H7 (cell line): ENCODE measurements at places on chromosomes 12 and 14. TPM values are rescaled to one million over a fixed set of nuclear protein-coding genes. Genes with fewer than 3 reads are reported as not detected.

The RPL41 gene
- total RNA-seq = 3,839 and 4,060 TPM in 2 replicates

The MYL2 gene
- total RNA-seq = not detected in 2 replicates

The POTEM gene
- not detected in 2 replicates for total RNA-seq

The SOX5 gene
- 3.3 and 3.8 TPM in 2 replicates for total RNA-seq

The AICDA gene
- total RNA-seq = not detected in 2 replicates

The MLXIP gene
- 29.7 and 49.8 TPM in 2 replicates for total RNA-seq

The KITLG gene
- 5.8 and 7.2 TPM in 2 replicates for total RNA-seq

The SOAT2 gene
- total RNA-seq = not detected in 2 replicates

The ZFP36L1 gene
- 47.8 and 73.1 TPM in 2 replicates for total RNA-seq

The CD9 gene
- 266 and 274 TPM in 2 replicates for total RNA-seq

The BIN2 gene
- total RNA-seq = 0.14 TPM in 1 of 2 replicates, not detected in the other

The ADAM21 gene
- 0.03 TPM in 1 of 2 replicates, not detected in the other for total RNA-seq

The KCNMB4 gene
- 22.2 and 24.0 TPM in 2 replicates for total RNA-seq

The NPAS3 gene
- 2.5 and 4.3 TPM in 2 replicates for total RNA-seq

The DPF3 gene
- 0.55 and 0.59 TPM in 2 replicates for total RNA-seq

The SAMD4A gene
- 7.6 and 8.5 TPM in 2 replicates for total RNA-seq

The INHBC gene
- total RNA-seq = not detected in 2 replicates

The AQP2 gene
- total RNA-seq = not detected in 2 replicates

The HOXC12 gene
- not detected in 2 replicates for total RNA-seq

The MAP3K9 gene
- total RNA-seq = 12.6 TPM in 2 replicates

The PLEKHH1 gene
- 16.5 and 22.2 TPM in 2 replicates for total RNA-seq

The COQ5 gene
- total RNA-seq = 56.8 and 78.3 TPM in 2 replicates

The KCNC2 gene
- total RNA-seq = not detected in 2 replicates

The MAP1LC3B2 gene
- total RNA-seq = 2.8 TPM in 1 of 2 replicates, not detected in the other

The AMHR2 gene
- total RNA-seq = 0.52 and 1.6 TPM in 2 replicates

The PDE3A gene
- 0.22 and 0.24 TPM in 2 replicates for total RNA-seq

The TMEM229B gene
- 0.07 and 0.69 TPM in 2 replicates for total RNA-seq

The METTL17 gene
- total RNA-seq = 109 and 131 TPM in 2 replicates

The PCED1B gene
- total RNA-seq = 4.8 and 5.8 TPM in 2 replicates

The GLI1 gene
- total RNA-seq = 9.7 and 13.1 TPM in 2 replicates

The DLGAP5 gene
- total RNA-seq = 102 and 147 TPM in 2 replicates

The ACVRL1 gene
- total RNA-seq = 0.07 and 0.33 TPM in 2 replicates

The ARHGAP5 gene
- total RNA-seq = 33.3 and 53.0 TPM in 2 replicates

The LAG3 gene
- total RNA-seq = 0.35 and 2.0 TPM in 2 replicates

The KIF26A gene
- 59.2 and 61.0 TPM in 2 replicates for total RNA-seq

The SLC7A8 gene
- total RNA-seq = 66.7 and 79.1 TPM in 2 replicates

The DBX2 gene
- total RNA-seq = not detected in 2 replicates

The TRHDE gene
- 0.70 and 3.5 TPM in 2 replicates for total RNA-seq

The ZDHHC22 gene
- 8.9 and 11.6 TPM in 2 replicates for total RNA-seq

The A2ML1 gene
- total RNA-seq = 3.9 and 6.1 TPM in 2 replicates

The KRT80 gene
- total RNA-seq = not detected in 2 replicates

The TSPAN11 gene
- total RNA-seq = 0.42 and 0.67 TPM in 2 replicates

The SYCP3 gene
- total RNA-seq = not detected in 2 replicates

The CLBA1 gene
- 3.5 and 3.7 TPM in 2 replicates for total RNA-seq

The CARMIL3 gene
- total RNA-seq = 2.3 and 6.5 TPM in 2 replicates

The TMEM132C gene
- total RNA-seq = 0.14 and 0.22 TPM in 2 replicates

The CCDC175 gene
- total RNA-seq = not detected in 2 replicates

The RNF41 gene
- total RNA-seq = 96.2 and 98.4 TPM in 2 replicates

The PPM1A gene
- total RNA-seq = 16.9 and 21.6 TPM in 2 replicates

The CLEC4D gene
- total RNA-seq = 0.07 TPM in 1 of 2 replicates, not detected in the other
